ENCODE measurements at places on chromosomes 5 and 9.

DNA sequence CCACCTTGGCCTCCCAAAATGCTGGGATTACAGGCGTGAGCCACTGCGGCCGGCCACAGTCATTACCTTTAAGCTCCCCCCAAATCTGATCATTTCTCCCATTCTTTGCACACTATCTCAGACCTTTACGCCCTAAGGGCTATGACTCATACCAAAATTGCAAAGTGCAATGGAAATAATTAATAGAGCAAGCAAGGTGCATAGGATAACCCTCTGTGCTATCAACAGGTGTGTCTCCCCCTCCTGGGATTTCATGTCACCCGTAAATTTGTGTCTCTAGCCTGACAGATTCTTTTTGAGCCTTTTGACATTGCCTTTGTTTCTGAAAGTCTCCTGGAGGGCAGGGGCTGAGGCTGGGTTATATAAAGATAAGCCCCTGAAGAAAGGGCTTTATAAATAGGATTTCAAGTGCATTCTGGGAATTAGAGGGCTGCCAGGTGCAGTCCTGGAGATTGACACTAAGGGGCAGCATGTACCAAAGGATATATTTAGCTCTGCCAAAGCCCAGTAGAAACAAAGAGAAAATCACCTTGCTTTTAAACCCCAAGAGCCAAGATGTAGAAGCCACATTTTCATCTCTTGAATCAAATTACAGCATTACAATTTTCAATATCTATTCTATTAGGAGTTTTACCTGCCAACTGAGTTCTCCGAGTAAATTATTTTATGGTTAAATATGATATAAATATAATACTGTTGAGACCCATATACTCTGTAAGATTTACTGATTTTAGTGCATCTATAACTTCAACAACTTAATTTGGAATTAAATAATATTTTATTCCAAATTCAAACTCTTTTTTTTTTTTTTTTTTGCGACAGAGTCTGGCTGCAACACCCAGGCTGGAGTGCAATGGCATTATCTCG is 18.2 kb downstream of the S100Z start:
- no peaks in the 10 kb centered on the region for H3K27me3 ChIP-seq
- H3K4me1 ChIP-seq: no peaks in the 10 kb centered on the region
- H3K27ac ChIP-seq: no peak overlapping the region
- peak; percentile 57 for DNase-seq
- H3K36me3 ChIP-seq: no peaks in the 10 kb centered on the region
- H3K4me3 ChIP-seq: no peak overlapping the region

GRCh38 chr9:115006660-115007059 is 76.3 kb upstream of the TNFSF8 start:
- H3K27ac ChIP-seq: no peak overlapping the region
- H3K27me3 ChIP-seq: no peaks in the 10 kb centered on the region
- H3K36me3 ChIP-seq: no peaks in the 10 kb centered on the region
- DNase-seq: no peak
- no peaks in the 10 kb centered on the region for H3K4me1 ChIP-seq
- H3K4me3 ChIP-seq: no peak overlapping the region

DNA sequence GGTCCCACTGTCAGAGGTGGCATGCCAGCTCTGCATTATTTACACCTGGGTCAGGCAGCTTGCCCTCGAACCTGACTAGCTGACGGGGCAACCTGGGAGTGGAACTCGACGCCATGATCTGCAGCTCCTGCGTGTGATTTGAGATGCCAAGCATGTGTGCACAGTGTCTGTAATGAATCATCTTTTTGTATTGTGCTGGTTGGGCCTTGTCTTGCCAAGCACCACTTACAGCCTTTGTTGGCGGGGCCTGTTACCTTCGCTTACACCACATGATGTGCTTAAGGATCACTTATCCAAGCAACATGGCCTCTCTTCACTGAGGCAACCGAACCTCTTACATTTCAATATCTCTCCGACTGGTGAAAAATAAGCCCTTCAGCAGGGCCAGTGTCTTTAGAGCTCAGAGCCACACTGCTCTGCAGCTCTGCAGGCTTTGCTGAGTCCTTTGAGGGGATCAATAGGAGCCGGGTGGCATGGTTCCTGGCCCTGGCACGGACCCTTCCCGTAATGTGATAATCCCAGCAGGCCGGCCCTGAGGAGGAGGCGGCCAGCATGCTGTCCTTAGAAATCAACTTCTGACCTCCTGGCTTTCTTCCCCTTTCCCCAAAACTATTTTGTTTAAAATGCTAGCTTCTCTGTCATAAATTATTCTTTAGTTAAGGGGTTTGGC is 297.7 kb upstream of the CD180 start:
- no peaks in the 10 kb centered on the region for H3K36me3 ChIP-seq
- H3K4me3 ChIP-seq: no peak overlapping the region
- H3K27ac ChIP-seq: no peak overlapping the region
- H3K27me3 ChIP-seq: no peaks in the 10 kb centered on the region

DNA sequence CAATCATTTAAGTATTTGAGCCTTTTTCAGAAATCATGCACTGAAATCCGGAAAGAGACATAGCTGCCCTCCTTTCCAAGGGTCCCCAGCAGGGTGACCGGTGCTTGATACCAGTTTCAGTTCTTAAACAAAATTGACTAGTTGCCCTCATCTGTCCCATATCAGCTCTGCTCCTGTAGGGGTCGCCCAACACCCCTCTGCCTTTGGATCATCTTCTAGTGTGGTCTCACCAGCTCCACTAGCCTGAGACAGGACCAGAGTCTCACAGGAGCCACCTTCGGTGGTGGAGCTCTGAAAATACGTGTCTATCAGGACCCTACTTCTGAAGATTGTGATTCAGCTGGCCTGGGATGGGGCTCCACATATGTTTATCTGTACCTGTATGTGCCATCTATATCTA is 428.2 kb downstream of the ENC1 start:
- H3K27me3 ChIP-seq: no peaks in the 10 kb centered on the region
- no peak overlapping the region for H3K27ac ChIP-seq
- no peak for DNase-seq
- no peak overlapping the region for H3K4me3 ChIP-seq
- no peaks in the 10 kb centered on the region for H3K4me1 ChIP-seq

- H3K27ac ChIP-seq: no peak overlapping the region
- no peaks in the 10 kb centered on the region for H3K36me3 ChIP-seq
- H3K27me3 ChIP-seq: no peaks in the 10 kb centered on the region
- peaks cover 5% of the 10 kb centered on the region for H3K4me1 ChIP-seq
- no peak for DNase-seq
- no peak overlapping the region for H3K4me3 ChIP-seq
Observed at GRCh38 chr9:69175486-69175885, 1.4 kb downstream of the TJP2 start.

GRCh38 chr9:91723420-91724067 is 226.5 kb downstream of the ROR2 start:
- no peak overlapping the region for H3K4me3 ChIP-seq
- no peak for DNase-seq
- no peaks in the 10 kb centered on the region for H3K27me3 ChIP-seq
- peaks cover 52% of the 10 kb centered on the region for H3K36me3 ChIP-seq
- H3K27ac ChIP-seq: no peak overlapping the region

DNA sequence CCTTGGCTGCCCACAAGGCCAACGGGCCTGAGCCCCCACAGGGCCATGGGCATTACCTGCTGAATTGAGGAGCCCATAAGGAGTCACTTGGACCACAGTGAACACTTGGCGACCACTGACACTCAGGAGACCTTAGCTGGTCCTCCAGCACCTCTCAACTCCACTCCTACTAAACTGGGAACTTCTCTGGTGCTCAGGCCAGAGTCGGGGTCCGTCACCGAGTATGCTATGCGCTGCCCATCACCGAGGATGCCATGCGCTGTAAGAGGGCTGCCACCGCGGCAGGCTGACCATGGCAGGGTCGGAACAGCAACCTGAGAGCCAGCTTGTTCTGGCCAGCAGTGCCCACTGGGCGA is 600 bp upstream of the SQSTM1 start:
- H3K27ac ChIP-seq: peak overlapping the region; percentile 67
- no peaks in the 10 kb centered on the region for H3K27me3 ChIP-seq
- H3K4me3 ChIP-seq: peak overlapping the region; percentile 91
- peaks cover 23% of the 10 kb centered on the region for H3K4me1 ChIP-seq
- peaks cover 21% of the 10 kb centered on the region for H3K36me3 ChIP-seq

GRCh38 chr5:120808135-120808534 is 344.0 kb downstream of the PRR16 start:
- no peaks in the 10 kb centered on the region for H3K36me3 ChIP-seq
- H3K4me1 ChIP-seq: no peaks in the 10 kb centered on the region
- H3K27ac ChIP-seq: no peak overlapping the region
- H3K4me3 ChIP-seq: no peak overlapping the region
- no peak for DNase-seq
- H3K27me3 ChIP-seq: no peaks in the 10 kb centered on the region

- no peak overlapping the region for H3K4me3 ChIP-seq
- H3K27ac ChIP-seq: no peak overlapping the region
- no peaks in the 10 kb centered on the region for H3K36me3 ChIP-seq
- no peaks in the 10 kb centered on the region for H3K27me3 ChIP-seq
- no peaks in the 10 kb centered on the region for H3K4me1 ChIP-seq
Observed at GRCh38 chr5:91390268-91390667, 7.2 kb upstream of the ARRDC3 start.

GRCh38 chr5:111853748-111854147 is 96.8 kb upstream of the NREP start:
- H3K27me3 ChIP-seq: no peaks in the 10 kb centered on the region
- H3K36me3 ChIP-seq: no peaks in the 10 kb centered on the region
- H3K4me3 ChIP-seq: no peak overlapping the region
- peaks cover 4% of the 10 kb centered on the region for H3K4me1 ChIP-seq
- H3K27ac ChIP-seq: no peak overlapping the region

DNA sequence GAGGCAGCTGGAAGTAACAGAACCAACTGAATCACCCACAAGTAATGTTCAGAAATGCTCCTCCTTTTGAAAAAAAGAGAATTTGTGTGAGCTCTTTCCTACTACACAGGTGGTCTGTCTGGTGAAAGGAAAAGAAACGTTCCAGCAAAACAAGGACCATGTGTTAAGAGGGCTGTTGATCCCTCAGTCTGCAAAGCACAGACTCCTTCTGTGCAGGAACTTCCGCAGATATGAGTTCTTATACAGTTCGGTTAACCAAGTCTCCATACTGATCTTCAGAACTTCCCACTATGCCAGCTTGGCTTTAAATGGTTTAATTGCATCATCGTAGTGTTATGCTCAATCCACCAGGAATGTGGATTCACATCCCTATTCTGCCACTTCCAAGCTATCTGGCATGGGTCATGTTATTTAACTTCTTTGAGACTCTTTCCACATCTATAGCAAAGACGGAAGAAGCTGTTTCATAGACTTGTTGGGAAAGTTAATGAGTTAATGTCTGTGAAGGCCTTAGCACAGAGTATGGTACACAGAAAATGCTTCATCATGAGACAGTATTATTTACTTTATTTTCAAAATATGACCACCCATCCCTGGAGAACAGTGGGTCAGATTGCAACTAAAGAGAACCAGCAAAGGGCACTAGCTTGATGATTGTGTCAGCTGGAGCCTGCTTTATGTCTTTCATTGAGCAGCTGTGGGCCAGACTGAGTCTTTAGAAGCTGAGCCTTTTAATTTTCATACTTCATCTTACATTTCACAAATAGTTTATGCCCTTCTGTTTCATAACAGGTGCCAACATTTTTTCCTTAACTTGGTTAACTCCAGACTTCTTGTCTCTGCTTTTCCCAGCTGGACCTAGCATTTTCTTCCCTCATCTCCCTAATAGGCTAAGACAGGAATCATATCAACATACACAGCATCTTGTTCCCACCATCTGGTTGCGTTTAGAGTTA is 89.9 kb downstream of the MAMDC2 start:
- no peaks in the 10 kb centered on the region for H3K27me3 ChIP-seq
- no peak overlapping the region for H3K27ac ChIP-seq
- no peaks in the 10 kb centered on the region for H3K4me1 ChIP-seq
- H3K4me3 ChIP-seq: no peak overlapping the region
- H3K36me3 ChIP-seq: peaks cover 8% of the 10 kb centered on the region

DNA sequence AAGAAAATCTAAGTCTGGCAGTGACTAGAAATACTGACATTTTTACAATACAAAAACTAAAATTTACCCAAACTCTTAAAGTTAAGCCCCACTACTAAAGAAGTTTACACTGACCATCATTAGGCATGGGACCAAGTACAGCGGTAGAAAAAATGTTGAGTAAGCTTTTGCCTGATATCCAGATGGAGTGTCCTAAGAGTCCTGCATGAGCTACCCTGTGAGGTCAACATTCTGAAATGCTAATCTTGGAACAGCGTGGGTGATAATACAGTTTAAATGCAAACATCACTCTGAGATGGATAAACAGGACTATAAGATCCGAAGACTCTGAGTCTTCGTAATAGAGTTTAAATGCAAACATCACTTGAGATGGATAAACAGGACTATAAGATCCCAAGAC is 189.7 kb downstream of the DCP2 start:
- DNase-seq: no peak
- no peak overlapping the region for H3K4me3 ChIP-seq
- H3K27ac ChIP-seq: no peak overlapping the region
- peaks cover 8% of the 10 kb centered on the region for H3K4me1 ChIP-seq

DNA sequence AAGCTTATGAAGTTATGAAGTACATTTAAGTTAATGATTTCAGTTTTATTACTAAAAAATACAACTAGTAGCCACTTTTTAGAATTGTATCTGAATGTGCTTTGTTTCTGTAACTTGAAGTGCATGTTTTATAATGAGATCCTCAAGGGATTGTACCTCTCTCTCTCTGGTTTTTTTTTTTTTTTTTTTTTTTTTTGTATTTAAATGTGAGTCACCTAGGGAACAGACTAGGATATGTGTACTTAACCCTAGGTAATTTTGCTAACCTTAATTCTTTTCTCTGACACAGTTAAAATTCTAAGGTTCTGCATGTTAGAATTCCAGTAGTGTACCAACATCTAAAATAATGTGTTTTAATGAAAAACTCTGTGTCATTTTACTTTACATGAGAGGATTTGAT is 59.5 kb downstream of the CDC42SE2 start:
- H3K27ac ChIP-seq: no peak overlapping the region
- H3K4me1 ChIP-seq: peaks cover 22% of the 10 kb centered on the region
- H3K27me3 ChIP-seq: no peaks in the 10 kb centered on the region
- no peak overlapping the region for H3K4me3 ChIP-seq
- no peak for DNase-seq
- H3K36me3 ChIP-seq: peaks cover 11% of the 10 kb centered on the region

- DNase-seq: no peak
- H3K4me3 ChIP-seq: peak overlapping the region; percentile 87
- H3K27me3 ChIP-seq: no peaks in the 10 kb centered on the region
- H3K36me3 ChIP-seq: peaks cover 29% of the 10 kb centered on the region
- H3K4me1 ChIP-seq: peaks cover 33% of the 10 kb centered on the region
Observed at GRCh38 chr5:83472213-83472507, 616 bp downstream of the VCAN start.

- H3K4me3 ChIP-seq: no peak overlapping the region
- H3K27me3 ChIP-seq: peaks cover 85% of the 10 kb centered on the region
- DNase-seq: no peak
Observed at GRCh38 chr9:126609711-126610388, 3.9 kb upstream of the LMX1B start.

- H3K27me3 ChIP-seq: no peaks in the 10 kb centered on the region
- peaks cover 3% of the 10 kb centered on the region for H3K36me3 ChIP-seq
Observed at GRCh38 chr9:70852711-70853240, 268.6 kb downstream of the TRPM3 start.

- DNase-seq: no peak
- no peak overlapping the region for H3K27ac ChIP-seq
- no peak overlapping the region for H3K4me3 ChIP-seq
- H3K4me1 ChIP-seq: peaks cover under 1% of the 10 kb centered on the region
- H3K36me3 ChIP-seq: peaks cover 16% of the 10 kb centered on the region
Observed at GRCh38 chr5:14668181-14668591, 3.7 kb downstream of the OTULIN start.

- no peaks in the 10 kb centered on the region for H3K27me3 ChIP-seq
- no peak for DNase-seq
- H3K4me1 ChIP-seq: peaks cover 15% of the 10 kb centered on the region
- H3K4me3 ChIP-seq: no peak overlapping the region
Observed at GRCh38 chr9:79688363-79688762, 116.6 kb downstream of the TLE4 start.

GRCh38 chr5:100904259-100904861 is 1.3 kb upstream of the ST8SIA4 start:
- H3K4me3 ChIP-seq: peak overlapping the region; percentile 58
- H3K4me1 ChIP-seq: peaks cover 9% of the 10 kb centered on the region
- H3K27ac ChIP-seq: no peak overlapping the region
- no peaks in the 10 kb centered on the region for H3K36me3 ChIP-seq
- DNase-seq: no peak

Data from neuronal stem cell (in vitro differentiated cells).